ENCODE measurements at places on chromosomes 2 and 18.

DNA sequence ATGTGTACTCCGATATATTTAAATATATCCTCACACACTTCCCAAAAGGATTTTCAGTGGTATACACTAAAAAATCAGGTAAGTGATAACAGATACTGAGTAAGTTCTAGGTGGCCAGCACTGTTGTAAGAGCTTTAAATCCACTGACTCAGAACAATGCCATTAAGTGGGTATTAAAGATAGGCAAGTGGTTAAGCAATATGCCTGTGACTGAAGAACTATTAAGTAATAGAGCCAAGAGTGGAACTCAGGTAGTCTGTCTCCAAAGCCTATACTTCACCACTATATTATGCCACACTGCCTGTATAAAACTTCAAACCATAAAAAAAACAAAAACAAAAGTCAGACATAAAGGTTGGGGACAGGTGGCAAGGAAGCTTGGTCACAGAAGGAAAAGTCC lies 37.2 kb downstream of the THUMPD2 start:
- no peak for DNase-seq

GRCh38 chr18:36539674-36540231 lies 242.2 kb downstream of the FHOD3 start:
- DNase-seq = no peak

- no peak for DNase-seq
Measured at GRCh38 chr2:128302011-128302743, 16.5 kb downstream of the HS6ST1 start.

- no peak for DNase-seq
Measured at GRCh38 chr2:173075056-173075780, 428 bp upstream of the MAP3K20 start.

- DNase-seq = no peak
Measured at GRCh38 chr2:218400930-218401881, 1.5 kb downstream of the CTDSP1 start.

GRCh38 chr2:121356058-121356640 lies 71.1 kb upstream of the TFCP2L1 start:
- no peak for DNase-seq

DNA sequence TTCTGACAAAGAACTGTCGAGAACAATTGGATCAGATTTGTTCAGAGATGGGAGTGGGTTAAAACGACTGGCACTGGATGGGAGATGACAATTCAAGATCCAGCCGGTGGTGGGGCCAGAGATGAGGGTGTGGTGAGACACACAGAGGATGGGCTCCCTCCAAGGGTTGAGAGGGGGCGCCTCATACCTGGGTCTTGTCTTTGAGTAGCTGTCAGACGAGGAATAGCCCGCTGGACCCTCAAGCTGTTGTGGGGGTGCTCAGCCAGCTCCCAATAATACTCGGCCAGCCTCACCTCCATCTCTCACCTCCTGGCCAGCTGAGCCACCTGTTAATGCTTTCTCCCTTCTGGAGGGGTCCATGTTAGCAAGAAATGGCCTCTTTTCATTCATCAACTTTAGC lies 14.0 kb downstream of the INPP5D start:
- DNase-seq = no peak

GRCh38 chr18:36559149-36559857 lies 261.8 kb downstream of the FHOD3 start:
- no peak for DNase-seq

GRCh38 chr2:15146960-15147359 lies 414.2 kb downstream of the NBAS start:
- no peak for DNase-seq

DNA sequence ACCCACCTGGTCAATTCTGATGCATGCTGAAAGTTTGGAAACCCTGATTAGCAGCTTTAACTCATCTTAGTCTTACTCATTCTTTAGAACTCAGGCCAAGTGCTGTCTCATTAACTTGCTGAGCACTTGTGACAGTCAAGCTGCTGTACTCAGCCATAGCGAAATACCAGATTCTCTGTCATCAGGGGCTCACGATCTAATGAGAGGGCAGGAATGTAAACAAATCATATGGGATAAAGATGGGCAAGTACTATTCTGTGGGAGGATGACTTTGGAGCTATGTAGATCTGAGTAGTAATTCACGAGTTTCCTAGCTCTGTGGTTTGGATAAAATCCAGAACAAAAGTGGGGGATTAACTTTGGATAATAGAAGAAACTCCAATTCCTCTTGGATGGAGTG lies 376.6 kb downstream of the HRH4 start:
- no peak for DNase-seq

DNA sequence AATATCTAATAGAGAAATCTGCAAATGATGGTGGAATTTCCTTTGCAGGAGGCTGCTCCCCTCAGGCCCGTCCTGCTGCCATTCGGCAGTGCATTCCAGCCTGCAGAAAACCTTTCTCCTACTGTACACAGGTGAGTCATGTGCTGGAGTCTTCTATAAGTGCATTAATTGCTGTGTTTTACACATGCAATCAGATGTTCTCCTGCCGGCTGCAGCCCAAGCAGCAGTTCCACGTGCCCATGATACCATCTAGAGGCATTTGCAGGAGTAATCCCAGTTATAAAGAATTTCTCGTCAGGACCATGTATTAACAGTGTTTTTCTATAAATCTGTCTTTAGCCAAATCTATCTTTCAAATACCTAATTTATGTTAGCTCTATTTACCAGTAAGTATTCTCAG lies 304.7 kb upstream of the HNMT start:
- DNase-seq = no peak

DNA sequence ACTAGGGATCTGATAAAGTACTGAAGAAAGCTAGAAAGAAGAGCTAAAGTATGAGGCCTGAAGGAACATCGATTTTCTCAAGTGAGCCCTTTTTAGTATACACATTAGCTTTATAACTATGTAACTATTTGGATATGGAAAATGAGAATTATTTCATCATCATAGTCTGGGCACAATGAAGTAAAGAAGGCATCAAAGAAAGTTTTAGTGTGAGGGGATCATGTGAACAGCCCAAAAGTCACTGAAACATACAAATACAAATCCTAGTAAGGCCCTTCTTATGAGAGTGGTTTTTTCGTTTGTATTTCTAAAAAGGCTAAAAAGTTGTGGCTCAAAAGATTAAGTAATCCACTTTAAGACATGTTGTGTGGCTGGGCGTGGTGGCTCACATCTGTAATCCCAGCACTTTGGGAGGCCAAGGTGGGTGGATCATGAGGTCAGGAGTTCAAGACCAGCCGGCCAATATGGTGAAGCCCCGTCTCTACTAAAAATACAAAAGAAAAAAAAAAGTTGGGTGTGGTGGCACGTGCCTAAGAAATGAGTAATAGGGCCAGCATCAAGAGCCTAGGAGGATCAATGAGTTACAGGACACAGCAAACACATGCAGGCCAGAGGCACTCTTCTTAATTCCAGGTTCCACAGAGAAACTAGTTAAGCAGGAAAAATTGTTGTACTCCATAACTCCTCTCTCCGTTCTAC lies 61.9 kb downstream of the PUM2 start:
- no peak for DNase-seq

GRCh38 chr18:26215247-26215970 lies 10.8 kb upstream of the TAF4B start:
- peak; percentile 23 for DNase-seq

DNA sequence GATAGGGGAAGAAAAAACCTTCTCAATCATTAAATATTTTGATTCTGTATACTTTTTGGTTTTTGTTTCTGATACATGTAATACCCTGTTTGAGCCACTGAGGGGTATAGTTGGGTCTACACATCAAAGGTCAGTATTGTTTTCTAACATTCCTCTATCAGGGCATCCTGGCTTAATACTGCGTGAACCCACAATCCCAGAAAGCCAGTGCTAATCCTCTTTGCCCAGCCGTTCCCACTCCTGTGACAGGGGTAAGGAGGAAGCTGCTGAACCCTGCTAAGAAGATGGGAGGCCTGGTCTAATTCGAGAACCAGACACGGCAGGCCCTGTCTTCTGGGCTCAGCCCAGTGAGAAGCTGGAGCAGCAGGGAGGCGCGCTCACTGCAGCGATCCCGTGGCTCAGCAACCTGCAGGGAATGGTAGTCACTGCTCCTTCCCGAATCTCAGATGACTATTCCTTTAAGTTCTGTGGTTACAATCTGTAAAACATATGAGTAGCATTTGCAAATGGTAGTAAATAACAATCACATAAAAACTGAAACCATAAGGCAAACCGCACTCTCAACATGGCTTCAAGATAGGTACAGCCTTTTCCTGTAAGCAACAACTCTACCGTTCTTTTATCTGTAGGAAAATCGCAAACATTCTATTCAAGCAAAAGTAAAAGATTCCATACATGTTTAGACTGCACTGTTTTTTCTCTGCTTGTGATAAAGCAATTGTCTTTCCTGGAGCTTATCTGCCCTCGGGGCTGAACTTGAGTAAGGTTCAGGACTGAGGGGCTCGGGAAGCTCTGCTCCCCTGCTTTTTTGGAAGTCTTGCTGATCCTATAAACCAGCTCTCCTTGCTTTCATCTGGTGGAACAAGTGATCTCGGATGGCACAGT lies 87.0 kb downstream of the EPB41L3 start:
- DNase-seq = no peak

- no peak for DNase-seq
Measured at GRCh38 chr2:60525899-60526298, 27.6 kb downstream of the BCL11A start.

DNA sequence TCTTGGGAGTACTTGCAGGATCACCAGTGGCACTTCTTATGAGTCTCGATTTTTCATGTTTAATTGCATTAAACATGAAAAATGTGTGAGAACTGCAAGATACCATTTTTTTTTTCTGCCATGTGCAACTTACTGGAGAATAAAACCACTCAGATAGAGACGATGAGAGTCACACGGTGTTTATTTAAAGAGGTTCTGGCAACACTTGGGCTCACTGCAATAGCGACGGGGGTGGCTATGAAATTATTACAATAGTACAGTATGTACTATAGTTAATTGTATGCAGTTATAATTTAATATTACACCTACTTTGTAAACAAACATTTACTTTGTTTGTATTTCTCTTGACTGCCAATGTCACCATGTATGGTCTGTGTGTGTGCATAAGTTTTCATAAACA lies 479.8 kb downstream of the NUP35 start:
- DNase-seq = no peak

DNA sequence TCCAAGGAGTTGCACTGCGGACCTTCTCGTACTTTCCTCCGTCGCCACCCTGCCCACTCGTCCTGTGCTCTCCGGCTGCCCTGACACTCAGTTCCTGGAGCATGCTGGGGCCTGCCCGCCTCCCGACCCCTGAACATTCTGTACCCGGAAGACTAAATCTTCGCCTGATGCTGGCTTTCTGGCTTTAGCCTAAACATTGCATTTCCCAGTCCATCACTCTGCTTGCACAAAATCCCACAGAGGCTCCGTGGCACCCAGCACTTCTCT lies 550 bp upstream of the SFXN5 start:
- DNase-seq = no peak

GRCh38 chr2:1618974-1619373 lies 125.3 kb downstream of the PXDN start:
- DNase-seq = no peak

DNA sequence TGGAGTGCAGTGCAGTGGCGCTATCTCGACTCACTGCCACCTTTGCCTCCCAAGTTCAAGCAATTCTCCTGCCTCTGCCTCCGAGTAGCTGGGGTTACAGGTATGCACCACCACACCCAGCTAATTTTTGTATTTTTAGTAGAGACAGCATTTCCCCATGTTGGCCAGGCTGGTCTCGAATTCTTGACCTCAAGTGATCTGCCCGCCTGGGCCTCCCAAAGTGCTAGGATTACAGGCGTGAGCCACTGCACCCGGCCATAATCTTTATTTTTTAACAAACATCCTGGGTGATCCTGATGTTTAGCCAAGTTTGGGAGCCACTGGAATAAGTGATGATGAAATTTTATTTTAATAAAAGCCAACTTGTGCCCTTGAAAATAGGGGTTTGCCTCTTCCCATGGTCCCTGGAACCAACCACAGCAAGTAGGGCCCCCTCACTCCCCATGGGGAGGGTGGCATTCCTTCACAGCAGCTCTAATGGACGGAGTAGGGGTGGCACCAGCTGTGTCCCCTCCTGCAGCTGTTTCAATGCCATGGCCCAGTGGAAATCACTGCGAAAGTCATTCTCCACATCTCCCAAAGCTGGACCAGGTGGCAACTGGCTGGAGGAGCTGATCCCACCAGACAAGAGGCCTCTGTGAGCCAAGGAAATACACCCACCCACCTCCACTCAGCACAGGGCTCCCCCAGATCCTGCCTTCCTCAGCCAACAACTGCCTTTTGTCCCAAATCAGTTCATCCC lies 194.8 kb downstream of the ZFP36L2 start:
- no peak for DNase-seq

DNA sequence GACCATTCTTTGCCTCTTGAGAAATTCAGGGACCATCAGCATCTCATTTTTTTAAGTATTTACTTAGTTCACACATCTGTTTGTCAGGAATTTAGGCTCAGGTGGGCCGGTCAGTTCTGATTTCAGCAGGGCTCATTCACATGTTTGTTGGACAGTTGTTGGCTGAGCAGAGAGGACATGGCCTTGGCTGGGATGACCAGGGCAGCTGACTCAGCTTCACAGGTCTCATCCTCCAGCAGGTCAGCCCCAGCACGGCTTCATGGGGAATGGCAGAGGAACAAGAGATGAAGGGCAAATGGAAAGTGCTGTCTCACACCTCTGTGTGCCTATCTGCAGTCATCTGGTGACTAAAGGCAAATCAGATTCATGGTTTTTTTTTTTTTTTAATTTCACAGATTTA lies 136.1 kb upstream of the TMEM200C start:
- DNase-seq = no peak

DNA sequence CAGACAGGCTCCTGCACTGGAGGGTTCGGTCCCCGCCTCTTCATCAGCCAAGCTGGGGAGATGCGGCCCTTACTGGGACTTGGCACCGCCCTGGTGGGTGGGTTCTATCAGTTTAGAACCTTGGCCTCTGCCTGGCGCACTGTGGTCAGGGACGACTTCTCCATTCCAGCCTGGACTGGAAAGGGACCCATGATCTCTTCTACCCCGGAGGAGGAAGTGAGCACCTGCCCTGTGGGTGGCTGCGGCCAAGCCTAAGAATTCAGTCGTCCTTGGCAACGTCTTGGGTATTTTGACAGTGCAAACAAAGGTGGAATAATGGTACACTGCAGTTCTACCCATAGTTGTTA lies 106.9 kb upstream of the CD302 start:
- no peak for DNase-seq

GRCh38 chr18:77140439-77141109 lies 8.0 kb upstream of the MBP start:
- no peak for DNase-seq

DNA sequence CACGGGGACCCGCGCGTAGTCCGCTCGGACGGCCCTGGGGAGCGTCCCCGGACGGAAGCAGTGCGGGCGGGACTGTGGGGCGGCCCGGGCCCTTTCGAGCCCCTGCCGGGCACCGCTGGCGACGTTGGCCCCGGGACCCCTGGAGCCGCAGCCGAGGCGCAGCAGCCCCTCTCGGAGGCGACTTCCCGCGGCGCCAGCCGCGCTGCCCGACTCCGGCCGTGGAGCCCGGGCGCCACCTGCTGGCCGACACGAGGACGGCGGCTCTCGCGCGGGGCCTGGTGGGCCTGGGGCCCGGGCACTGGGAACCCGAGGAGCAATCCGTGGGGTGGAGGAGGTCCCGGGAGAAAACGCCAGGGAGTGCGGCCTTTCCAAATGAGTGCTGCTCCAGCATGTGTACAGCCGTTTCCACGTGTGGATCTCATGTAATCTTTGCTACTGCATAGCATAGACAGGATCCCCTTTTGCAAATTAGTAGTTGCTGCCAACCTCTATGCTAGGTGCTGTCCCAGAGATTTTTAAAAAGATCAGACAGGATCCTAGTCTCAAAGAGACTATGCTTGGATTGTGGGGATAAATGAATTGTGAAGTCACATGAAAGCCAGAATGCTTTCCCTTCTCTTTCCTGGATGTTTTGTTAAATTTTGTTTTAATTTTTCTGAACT lies 4.0 kb downstream of the ID2 start:
- DNase-seq = peak; percentile 77

Data from activated CD8-positive, alpha-beta memory T cell treated with anti-CD3 and anti-CD28 coated beads for 1 hour (primary cell).